Mesothelial cell of epicardium (in vitro differentiated cells): ENCODE measurements at places on chromosomes 2 and 18.

DNA sequence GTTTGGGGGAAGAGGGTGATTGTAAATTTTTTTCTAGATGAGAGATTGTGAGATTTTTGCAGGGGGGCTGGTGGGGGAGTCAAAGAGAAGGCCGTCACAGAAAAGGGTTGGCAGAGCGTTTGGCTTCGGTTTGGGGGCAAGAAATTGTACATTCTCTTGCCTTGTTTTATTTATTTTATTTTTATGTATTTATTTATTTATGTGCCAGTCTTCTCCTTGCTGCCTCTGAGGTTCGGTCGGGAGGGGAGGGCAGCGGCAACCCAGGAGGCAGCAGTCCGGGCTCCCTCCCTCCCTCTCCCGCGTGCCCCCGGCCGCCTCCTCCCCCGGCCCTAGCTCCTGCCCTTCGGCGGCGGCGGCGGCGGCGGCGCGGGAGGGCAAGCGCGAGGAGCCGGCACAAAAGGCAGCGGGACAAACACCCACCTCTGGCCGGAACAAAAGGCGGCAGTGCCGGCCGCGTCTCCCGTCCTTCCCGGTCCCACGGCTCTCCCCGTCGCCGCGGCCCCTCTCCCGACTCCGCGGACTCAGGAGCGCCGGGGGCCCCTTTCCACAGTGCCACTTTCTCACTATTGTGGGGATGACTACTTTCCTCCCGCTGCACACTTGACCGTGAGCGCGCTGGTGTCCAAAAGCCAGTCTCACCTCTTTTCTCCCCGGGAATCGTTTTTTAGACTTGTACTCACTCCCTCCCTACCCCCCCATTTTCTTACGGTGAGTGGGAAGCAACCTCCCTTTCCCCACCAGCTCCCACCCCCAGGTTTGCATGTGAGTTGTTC, 1.2 kb downstream of the BCL11A start:
- peak overlapping the region; percentile 99 for H3K4me3 ChIP-seq
- no peaks in the 10 kb centered on the region for H3K27me3 ChIP-seq

- H3K4me3 ChIP-seq = no peak overlapping the region
- DNase-seq = no peak
- peaks cover 13% of the 10 kb centered on the region for H3K27me3 ChIP-seq
- peak overlapping the region; percentile 93 for H3K27ac ChIP-seq
- H3K4me1 ChIP-seq = peaks cover 69% of the 10 kb centered on the region
- H3K36me3 ChIP-seq = no peaks in the 10 kb centered on the region
These were observed 43.4 kb downstream of the MBP start for GRCh38 chr18:77088963-77089722.

DNA sequence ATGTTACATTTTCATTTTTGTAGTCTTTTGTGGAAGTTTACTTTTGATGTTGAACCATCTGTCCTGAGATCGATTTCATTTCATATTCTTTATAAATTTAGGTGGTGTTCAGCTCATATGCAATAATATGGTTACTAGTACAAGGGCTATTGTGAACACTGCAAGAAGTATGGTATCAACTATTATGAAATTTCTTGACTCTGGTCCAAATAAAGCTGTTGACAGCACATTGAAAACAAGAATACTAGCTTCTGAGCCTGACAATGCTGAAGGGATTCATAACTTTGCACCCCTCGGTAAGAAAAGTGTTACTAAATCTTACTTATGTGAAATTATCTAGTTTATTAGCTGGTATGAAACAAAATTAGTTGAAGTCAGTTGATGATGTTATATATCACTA, 124.9 kb upstream of the TTC27 start:
- H3K27ac ChIP-seq = no peak overlapping the region
- H3K4me3 ChIP-seq = no peak overlapping the region
- no peaks in the 10 kb centered on the region for H3K4me1 ChIP-seq
- no peaks in the 10 kb centered on the region for H3K27me3 ChIP-seq

- DNase-seq = no peak
- no peak overlapping the region for H3K4me3 ChIP-seq
- H3K27me3 ChIP-seq = no peaks in the 10 kb centered on the region
- peaks cover 2% of the 10 kb centered on the region for H3K4me1 ChIP-seq
- no peaks in the 10 kb centered on the region for H3K36me3 ChIP-seq
- H3K27ac ChIP-seq = no peak overlapping the region
These were observed 378.2 kb downstream of the STK39 start for GRCh38 chr2:167869200-167869599.

DNA sequence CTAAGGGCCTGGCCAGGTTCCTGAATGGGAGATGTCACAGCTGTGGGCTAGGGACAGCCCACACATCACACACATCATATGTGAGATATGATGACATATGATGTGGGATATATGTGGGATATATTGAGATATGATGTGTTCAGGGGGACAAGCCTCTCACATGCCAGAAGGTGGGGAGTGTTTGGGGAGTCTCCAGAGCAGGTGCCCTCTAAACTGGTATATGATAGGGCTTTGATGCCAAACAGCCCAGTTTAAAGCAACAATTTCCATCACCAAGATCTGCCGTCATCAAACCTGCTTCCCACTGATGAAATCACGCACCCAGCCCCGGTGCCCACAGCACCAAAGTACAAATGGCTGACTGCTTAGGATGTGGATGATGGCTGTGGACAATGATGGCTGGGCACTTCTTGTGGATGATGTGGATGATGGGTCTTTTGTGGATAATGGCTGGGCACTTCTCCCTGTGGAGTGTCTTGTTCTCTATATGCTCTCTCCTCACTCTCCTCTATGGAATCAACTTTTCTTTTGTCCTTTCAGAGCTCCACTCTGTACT, 50.9 kb downstream of the FBLN7 start:
- H3K27me3 ChIP-seq = no peaks in the 10 kb centered on the region
- no peak for DNase-seq
- no peaks in the 10 kb centered on the region for H3K36me3 ChIP-seq
- no peak overlapping the region for H3K4me3 ChIP-seq

DNA sequence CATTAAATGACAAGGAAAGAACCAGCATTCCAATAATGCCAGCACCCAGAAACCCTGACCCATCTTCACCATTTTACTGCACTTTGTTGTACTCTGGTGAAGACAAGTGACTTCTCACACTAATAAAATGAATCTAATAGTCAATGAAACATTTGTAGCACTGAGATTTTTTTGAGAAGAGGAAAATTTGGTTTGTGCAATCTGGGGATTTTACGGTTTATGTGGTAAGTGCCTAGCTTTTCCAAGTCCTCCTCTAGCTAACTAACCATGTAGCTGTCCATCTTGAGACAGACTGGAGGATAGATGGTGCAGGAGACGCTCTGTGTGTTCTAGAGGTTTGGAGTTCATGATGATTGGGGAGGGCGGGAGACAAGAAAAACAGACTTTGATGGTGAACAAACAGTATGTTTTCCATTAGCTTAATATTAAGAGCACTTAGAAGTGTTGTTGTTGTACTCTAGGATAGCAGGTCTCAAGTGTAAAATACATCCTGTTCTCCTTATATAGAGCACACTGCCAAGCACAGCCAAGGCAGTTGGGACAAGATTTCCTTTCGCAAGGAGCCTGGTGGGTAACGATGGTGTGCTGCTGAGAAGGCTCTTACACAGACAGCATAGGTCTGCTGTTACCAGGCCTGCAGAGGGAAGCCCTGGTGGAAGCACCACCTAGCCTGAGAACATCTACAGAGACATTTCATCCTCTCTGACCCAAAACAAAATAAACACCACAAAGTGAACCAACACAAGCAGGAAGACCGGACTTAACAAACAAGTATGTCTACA, 83.7 kb downstream of the BCL11A start:
- H3K4me1 ChIP-seq = peaks cover 47% of the 10 kb centered on the region
- no peak for DNase-seq
- H3K27ac ChIP-seq = peak overlapping the region; percentile 33
- H3K27me3 ChIP-seq = no peaks in the 10 kb centered on the region
- peaks cover 18% of the 10 kb centered on the region for H3K36me3 ChIP-seq
- H3K4me3 ChIP-seq = no peak overlapping the region

DNA sequence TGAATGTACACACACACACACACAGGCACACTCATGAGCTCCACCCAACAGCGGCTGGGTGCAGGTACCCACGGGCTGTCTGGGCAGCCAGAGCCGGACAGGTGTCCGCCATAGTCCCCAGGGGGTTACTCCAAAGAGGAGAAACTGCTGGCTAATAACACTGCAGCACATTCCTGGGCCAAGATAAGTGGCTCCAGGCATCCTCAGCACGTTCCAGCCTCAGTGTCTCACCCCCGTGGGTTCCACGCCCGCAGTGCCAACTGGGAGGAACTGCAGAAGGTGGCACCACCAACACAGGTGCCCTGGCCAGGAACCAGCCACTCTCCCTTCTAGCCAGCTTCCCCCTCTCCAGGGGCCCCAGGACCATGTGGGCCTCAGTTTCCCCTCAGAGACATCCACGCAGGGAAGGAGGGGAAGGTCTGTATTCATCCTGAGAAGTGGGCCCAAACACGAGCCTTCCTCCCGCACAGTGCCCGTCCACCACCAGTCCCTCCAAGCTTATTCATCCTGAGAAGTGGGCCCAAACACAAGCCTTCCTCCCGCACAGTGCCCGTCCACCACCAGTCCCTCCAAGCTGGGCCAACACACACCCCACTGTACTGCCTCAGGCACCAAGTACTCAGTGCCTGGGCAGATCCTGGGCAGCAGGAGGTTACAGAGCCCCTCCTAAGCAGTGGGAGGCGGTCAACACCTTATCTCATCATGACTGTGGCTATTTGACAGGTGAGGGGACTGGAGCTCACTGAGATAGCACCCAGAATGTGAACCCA, 47.6 kb downstream of the TNS1 start:
- peak overlapping the region; percentile 64 for H3K27ac ChIP-seq
- no peaks in the 10 kb centered on the region for H3K36me3 ChIP-seq
- no peak for DNase-seq

GRCh38 chr18:58135183-58135641, 91.2 kb downstream of the NEDD4L start:
- no peak for DNase-seq
- no peaks in the 10 kb centered on the region for H3K27me3 ChIP-seq
- no peaks in the 10 kb centered on the region for H3K36me3 ChIP-seq
- H3K4me1 ChIP-seq = peaks cover 16% of the 10 kb centered on the region
- peak overlapping the region; percentile 2 for H3K27ac ChIP-seq
- no peak overlapping the region for H3K4me3 ChIP-seq

- no peaks in the 10 kb centered on the region for H3K4me1 ChIP-seq
- H3K36me3 ChIP-seq = peaks cover 13% of the 10 kb centered on the region
- H3K27me3 ChIP-seq = no peaks in the 10 kb centered on the region
- no peak overlapping the region for H3K27ac ChIP-seq
- DNase-seq = no peak
These were observed 186.0 kb downstream of the DIS3L2 start for GRCh38 chr2:232147440-232148077.

DNA sequence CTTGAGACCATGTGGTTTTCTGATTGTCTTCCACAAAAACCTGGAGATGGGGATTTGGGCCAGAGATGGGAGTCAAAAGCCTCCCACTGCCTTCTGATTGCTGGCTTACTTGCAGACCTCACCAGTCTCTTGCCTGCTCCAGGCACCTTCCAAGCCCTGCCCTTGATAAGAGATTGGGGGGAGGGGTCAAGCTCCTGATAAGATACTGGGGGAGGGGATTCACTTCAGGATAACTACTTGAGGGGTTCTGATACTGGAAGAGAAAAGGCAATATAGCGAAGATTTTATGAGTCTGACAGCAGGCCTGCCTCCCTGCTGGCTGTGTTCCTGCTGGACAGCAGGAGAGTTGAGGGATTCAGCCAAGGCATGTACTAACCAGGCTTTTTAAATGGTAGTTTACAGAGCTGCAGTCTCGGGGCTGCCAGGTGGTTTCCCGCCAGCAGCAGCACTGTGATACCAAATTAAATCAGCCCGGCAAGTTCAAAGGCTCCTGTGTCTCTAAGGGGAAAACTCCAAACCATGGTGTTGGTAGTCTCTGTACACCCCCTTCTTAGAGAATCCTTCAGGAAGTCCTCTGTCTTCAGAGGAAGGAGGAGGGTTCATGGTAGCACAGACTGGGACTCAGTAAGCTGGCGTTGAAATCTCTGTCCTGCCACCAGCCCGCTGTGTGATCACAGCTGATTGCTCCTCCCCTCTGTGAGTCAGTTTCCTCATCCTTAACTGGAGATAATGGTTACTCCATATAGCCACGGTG, 58.3 kb downstream of the FBXO36 start:
- no peak for DNase-seq
- H3K4me1 ChIP-seq = peaks cover 8% of the 10 kb centered on the region
- H3K27me3 ChIP-seq = no peaks in the 10 kb centered on the region
- peak overlapping the region; percentile 81 for H3K27ac ChIP-seq

GRCh38 chr2:241865957-241866789, 3.4 kb upstream of the RTP5 start:
- peaks cover 39% of the 10 kb centered on the region for H3K27me3 ChIP-seq
- DNase-seq = no peak
- H3K27ac ChIP-seq = no peak overlapping the region
- H3K4me1 ChIP-seq = peaks cover 2% of the 10 kb centered on the region
- no peaks in the 10 kb centered on the region for H3K36me3 ChIP-seq

DNA sequence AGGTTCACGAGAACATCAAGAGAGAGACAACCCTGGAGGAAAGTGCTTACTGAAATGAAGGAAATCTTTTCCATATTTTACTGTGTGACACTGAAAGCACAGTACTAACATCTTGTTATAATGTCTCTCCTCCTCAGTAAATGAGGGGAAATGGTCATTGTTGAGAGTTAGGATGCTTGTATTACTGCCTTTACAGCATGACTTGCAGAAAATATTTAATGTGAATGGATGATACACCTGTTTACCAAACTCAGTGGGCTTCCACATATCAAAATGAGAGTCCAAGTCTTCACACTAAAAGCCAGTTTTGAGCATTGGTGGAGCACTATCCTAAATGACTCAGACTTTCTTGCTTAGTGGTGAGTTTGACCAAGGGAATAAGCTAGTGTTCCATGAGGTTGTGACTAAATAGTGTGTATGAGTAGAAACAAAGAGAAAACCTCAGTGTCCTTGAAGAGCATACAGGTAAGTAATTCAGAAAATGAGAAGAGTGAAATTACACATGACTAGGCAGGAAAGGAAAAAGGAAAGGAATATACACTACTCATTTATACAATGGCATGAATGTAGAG, 930.7 kb upstream of the CELF4 start:
- no peaks in the 10 kb centered on the region for H3K36me3 ChIP-seq
- no peak overlapping the region for H3K4me3 ChIP-seq
- no peaks in the 10 kb centered on the region for H3K27me3 ChIP-seq
- no peak for DNase-seq
- H3K27ac ChIP-seq = no peak overlapping the region

DNA sequence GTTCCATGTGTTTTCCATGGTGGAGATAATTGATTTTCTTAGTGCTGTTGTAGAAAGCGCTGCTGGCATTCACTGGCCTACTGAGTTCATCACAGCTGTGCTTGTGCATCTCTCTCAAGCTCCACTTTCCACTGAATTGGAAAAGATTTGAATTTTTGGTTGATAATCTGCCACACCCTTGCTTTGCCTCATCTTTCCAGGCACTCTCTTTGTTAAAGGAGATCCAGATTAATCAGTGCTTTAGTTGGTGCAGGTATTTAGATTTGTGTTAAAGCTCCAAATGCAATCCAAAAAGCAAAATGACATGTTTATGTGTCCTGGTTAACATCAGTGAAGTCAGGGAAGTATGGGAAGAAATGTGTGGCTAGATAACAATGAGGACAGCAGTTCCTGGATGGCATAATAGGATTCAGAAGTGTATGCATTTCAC, 2.7 kb upstream of the COL3A1 start:
- H3K27ac ChIP-seq = peak overlapping the region; percentile 62
- peaks cover 2% of the 10 kb centered on the region for H3K36me3 ChIP-seq
- no peaks in the 10 kb centered on the region for H3K27me3 ChIP-seq
- no peak overlapping the region for H3K4me3 ChIP-seq
- no peak for DNase-seq
- H3K4me1 ChIP-seq = peaks cover 45% of the 10 kb centered on the region
